ENCODE measurements at places on chromosomes 5 and 9. TPM values are rescaled to one million over a fixed set of nuclear protein-coding genes. Genes with fewer than 3 reads are reported as not detected.

LCN1 gene
- total RNA-seq: not detected

DEPDC1B gene
- total RNA-seq: 6.0 TPM

SPINK13 gene
- not detected for total RNA-seq

CCL27 gene
- total RNA-seq: 0.49 TPM

GGTA1 gene
- total RNA-seq: not detected

PCDHA9 gene
- 0.25 TPM for total RNA-seq

C9orf50 gene
- total RNA-seq: not detected

SCGB3A2 gene
- total RNA-seq: not detected

Data from MCF 10A (cell line).